Fibroblast of lung (primary cell): ENCODE measurements at places on chromosomes 7 and 10. TPM values are rescaled to one million over a fixed set of nuclear protein-coding genes. Genes with fewer than 3 reads are reported as not detected.

The TRIM24 gene
- 3.9 and 5.9 TPM in 2 replicates for total RNA-seq

- DNase-seq: no peak
Observed at GRCh38 chr7:50790381-50790780, 7.7 kb upstream of the GRB10 start.

DNA sequence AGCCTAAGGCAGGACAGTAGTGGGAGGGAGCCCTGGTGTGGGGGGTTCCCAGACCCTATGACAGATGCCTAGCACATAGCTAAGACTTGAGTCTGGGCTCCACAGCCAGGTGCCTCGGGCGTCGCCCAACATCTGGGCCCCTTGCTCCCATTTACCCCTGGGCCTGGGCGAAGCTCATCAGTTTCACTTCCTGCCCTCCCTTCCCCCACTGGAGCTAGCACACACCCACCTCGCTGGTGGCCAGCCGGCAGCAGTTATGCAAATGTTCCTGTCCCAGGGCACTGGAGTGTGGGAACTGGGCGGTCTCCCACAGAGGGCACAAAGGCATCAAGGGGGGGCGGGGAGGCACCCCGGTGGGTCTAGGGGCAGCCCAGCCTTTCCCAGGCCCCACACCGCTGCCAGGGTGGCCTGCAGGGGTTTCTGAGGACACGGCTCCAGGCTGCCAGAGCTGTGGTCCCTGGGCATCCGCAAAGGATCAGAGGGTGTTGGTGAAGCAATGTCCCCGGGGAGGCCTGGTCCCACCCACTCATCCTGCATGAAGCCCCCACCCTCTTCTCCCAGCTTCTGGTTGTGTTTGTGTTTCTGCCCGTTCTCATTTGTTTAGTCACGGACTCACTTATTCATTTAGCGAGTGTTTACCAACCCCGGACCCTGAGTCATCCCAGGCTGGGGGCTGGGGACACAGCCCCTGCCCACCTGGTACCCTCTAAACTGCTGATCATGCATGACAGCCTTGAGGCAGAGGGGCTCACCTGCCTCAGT lies 20.4 kb downstream of the SH2B2 start:
- DNase-seq: peak; percentile 74

The ZP3 gene
- total RNA-seq: 2.6 TPM in 2 replicates

DNA sequence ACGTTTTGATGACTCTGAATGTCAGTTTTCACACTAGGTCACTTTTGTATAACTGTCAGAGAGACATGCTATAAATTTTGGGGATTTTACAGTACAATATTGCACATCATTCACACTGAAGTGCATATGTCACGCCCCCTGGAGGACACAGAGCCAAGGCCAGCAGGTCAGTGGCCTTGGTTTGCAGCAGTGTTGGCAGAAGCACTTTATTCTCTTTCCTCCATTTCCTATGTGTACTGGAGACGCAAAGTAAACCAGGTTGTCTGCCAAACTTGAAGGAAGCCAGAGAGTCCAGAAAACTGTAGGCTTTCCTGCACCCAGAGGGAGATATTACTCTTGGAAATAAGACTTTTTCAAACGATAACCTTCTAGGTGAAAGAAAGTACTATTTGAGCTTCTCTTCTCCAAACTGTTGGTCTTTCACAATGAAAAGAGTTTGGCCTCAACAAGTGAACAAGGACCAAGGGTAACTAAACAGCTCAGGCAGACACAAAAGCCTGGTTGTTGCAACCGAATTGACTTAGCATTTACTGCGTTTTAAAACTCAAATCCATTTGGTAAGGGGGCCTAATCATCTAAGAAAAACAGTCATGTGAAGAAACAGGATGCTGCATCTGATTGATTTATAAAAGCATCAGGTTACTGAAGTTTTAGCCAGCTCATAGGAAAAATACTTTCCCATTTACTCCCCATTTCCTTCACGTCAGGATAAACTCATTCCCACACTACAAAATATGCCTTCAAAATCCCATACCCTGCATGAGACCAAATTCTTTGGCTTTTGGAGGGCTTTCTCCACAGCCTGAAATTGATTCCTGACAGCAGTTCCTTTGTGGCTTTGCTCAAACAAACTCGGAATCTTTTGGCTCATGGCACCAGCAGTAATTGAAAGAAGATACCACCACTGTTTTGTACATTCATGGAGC lies 83.0 kb upstream of the SEC61G start:
- DNase-seq: peak; percentile 87

The DGKB gene
- total RNA-seq: 0.26 TPM in 1 of 2 replicates, not detected in the other

DNA sequence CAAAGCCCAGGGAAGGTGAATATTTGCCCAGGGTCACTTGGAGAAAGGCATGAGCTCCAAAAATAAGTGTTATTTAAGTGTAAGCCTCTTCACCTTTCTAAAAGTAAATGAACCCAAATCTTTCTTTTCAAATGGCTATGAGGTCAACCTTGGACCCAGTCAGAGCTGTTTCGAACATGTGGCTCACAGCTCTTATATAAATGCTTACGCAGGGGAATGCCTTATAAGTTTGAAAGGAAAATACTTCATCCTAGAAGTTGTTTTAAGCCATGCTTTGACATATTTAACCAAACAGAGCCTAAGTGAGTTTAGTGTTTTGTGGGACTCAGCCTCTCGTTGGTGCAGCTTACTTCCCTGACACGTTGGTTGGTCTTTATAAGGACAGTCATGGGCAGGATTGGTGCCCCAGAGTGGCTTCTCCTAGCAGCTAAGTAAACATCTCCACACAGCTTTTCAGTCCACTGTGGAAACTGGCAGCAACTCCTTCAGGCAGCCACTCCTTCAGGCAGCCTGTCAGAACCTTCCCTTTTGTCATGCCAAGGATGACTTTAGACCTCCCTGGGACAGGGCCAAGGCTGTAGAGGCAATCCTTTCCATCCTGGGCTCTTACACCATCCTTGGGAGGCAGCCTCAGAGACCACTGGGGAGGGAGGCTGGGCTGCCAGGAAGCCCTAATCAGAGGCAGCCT lies 43.6 kb downstream of the MINDY4 start:
- DNase-seq: no peak

The ACADSB gene
- 4.9 and 5.6 TPM in 2 replicates for total RNA-seq

The LRMDA gene
- total RNA-seq: 1.0 and 2.0 TPM in 2 replicates

DNA sequence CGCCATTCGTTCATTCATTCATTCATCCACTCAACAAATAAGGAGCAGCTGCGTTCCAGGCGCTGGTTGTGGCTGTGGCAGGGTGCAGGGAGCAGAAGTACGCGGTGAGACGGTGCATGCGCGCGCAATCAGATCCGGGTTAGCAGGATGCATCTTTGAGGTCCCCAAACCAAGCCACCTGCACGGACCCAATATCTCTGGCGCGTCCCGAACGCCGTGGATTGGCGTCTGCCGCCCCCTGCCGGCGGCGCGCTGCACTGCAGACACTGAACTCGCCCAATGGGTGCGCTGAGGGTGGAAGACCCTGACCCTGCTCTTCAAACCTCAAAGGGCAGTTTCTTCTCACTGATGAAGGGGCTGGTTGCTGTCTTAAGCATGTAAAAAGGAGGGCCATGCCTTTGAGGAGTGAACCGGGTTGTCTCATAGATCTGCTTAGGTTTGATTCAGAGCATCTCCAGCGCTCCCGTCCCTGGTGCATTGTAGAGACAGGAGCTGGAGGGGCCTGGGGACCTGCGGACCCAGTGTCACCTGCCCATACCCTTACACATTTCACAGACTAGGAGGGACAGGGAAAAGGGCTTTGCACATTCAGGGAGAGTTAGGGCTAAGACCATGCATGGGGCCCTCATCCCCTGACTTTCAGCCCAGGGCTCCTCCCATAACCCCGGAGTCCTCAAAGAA lies 102.5 kb downstream of the RAMP3 start:
- peak; percentile 18 for DNase-seq

DNA sequence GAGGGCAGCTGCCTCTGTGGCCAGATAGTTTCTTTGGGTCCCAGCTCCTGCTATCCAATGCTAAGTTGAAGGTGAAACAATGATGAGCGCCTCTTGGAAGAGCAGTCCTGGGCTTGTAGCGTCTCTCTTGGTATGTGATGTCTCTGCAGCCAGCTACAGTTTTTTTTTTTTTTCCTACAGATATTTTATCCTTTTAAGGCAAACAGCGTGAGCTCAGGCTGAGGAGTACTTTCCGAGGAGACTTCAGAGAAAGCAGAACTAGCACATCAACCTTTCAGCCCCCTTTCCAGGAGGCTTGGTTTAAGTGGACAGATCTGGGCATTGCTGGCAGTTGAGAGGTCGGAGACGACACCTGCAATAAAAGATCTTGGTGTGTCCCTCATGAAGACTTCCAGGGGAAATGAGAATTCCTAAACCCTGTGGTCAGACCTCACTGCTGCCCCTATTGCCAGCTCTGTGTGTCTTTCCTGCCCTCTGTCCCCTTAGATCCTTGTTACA lies 9.1 kb downstream of the PRKG1 start:
- DNase-seq: peak; percentile 51

The GHRHR gene
- total RNA-seq: not detected in 2 replicates

DNA sequence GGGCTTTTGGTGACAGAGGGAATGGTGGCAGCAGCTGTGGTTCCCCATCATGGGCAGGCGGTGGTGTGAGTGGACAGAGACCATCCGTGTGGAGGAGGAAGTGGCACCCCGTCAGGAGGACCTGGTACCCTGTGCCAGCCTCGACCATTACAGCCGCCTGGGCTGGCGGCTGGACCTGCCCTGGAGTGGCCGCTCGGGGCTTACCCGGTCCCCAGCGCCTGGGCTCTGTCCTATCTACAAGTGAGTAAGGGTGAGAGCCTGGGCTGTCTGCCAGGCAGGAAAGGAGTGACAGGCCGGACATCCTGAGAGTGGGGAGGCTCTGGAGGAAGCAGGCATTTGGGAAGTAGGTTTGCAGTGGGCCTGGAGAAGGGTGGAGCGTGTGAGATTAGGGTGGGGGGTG lies 2.9 kb upstream of the ZNF467 start:
- no peak for DNase-seq

GRCh38 chr7:142131439-142132185 lies 20.1 kb downstream of the MGAM2 start:
- no peak for DNase-seq

DNA sequence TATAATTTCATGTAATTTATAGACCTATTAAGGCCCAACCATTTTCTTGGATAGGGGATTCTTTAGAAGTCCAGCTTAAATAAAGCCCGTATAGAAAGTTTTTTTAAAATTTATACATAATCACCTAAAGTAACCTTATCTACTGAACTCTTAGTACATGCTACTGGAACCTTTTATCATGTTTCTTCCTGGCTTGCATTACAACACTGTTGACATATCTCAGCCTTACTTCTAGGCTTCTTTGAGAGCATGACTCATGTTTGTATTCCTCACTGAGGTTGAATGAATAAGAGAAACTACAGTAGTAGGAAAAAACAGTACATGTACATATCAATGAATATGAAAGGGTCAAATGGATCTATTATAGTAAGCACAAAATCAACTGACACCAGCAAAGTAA lies 8.2 kb upstream of the MAGI2 start:
- peak; percentile 75 for DNase-seq

DNA sequence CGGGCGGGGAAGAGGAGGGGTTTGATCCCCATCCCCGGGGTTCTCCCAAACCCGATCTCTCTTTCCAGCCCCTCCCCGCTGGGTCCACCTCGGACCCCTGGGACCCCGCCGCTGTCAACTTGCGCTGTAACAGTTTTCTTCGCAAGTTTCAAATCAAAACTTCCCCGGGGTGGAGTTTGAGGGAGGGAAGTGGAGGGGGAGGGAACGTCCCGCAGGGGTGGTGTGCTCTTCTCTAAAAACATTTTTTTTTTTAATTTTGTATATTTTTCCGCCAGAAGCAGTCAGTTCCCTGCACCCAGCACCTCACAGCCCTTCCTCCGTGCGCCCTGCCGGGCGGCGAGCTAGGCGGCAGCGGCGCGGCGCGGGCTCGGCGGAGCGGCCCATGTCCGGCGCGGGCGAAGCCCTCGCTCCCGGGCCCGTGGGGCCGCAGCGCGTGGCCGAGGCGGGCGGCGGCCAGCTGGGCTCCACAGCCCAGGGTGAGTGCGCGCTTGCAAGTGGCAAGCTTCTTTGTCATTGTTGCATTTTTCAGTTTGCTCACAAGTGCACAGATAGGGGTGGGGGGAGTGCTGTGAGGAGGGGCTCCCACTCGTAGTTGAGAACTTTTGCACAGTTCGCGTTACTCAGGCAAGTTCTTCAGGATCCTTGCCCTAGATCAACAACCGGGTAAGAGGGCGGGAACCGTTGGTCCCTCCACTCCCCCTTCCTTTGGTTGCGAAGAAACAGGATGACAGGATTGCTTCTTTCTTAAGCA lies 933 bp downstream of the MDFIC start:
- peak; percentile 89 for DNase-seq

- no peak for DNase-seq
Observed at GRCh38 chr7:19275000-19275399, 129.8 kb upstream of the FERD3L start.

The ATRNL1 gene
- total RNA-seq: 0.33 and 1.0 TPM in 2 replicates

GRCh38 chr7:139505563-139505962 lies 17.9 kb upstream of the CLEC2L start:
- DNase-seq: no peak

DNA sequence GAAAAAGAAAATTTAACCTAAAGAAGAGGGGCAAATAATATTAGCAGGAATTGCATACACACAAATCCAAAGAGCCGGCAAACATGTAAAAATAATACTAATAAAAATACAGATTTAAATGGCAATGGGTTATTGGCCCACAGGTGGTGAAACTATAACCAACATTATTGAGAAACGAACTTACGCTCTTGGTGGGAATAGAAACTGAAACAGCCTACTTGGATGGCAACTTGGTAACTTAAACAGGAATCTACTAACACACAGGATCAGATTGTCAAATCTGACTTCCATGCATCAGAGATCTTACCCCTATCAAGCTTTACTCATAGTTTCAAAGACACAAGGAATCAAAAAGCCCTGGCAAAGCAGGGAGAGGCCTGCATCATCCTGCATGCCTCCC lies 66.5 kb downstream of the ANLN start:
- DNase-seq: no peak

- DNase-seq: no peak
Observed at GRCh38 chr10:63441404-63441803, 24.4 kb downstream of the JMJD1C start.

DNA sequence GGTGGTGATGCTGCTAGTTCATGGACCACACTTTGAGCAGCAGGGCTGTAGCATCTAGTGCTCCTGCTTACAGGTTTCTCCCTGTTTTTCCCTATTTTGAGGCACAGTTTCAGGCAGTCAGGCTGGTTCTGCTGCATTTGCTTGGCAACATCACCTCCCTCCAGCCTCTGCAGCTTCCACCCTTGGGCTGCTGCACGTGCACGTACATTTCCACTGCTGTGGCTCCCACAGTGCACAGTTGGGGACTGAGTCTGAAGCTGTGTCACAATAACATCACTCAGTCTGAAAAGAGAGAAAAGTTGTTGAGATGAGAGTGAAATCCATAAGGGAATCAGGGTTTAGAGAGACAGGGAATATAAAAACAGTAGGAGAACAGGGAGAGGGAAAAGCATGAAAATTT lies 230.7 kb upstream of the FZD1 start:
- DNase-seq: no peak
